ENCODE measurements at places on chromosomes 4 and X.

DNA sequence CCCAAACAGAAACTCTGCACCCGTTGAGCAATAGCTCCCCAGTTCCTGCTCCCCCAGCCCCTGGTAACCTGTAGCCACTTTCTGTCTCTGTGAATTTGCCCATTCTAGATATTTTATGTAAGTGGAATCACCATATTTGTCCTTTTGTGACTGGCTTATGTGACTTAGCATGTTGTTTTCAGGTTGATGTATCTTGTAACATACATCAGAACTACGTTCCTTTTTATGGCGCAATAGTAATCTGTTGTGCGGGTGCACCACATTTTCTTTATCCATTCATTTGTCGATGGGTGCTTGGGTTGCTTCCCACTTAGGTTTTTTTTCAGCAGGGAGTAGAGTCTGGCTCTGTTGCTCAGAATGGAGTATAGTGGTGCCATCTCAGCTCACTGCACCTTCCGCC is 6.6 kb upstream of the PDZD4 start:
- DNase-seq = no peak

GRCh38 chrX:12930150-12930549 is 23.7 kb downstream of the TLR8 start:
- DNase-seq = no peak

- no peak for DNase-seq
These were observed 628.4 kb downstream of the SPRY1 start for GRCh38 chr4:124025000-124025399.

GRCh38 chr4:123849495-123849894 is 452.9 kb downstream of the SPRY1 start:
- DNase-seq = no peak

DNA sequence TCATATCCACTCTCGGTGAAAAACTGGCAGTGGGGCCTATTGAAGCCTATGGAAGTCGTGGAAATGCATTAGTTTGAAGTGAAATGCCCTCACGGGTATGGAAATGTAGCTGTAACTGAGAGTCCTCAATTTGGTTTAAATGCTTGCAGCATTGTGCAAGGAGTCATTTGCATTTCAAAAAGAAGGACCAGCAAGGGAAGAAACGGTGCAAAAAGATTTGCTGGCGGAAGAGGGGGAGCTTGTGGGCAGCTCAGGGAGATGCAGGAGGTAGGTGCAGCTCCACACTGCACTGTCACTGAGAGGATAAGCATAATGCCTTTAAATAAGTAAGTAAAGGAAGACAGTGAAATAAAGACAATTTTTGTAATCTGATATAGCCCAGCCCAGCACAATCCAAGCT is 400.4 kb upstream of the DIPK2B start:
- DNase-seq = no peak

GRCh38 chrX:78759081-78759480 is 11.6 kb downstream of the LPAR4 start:
- DNase-seq = no peak

DNA sequence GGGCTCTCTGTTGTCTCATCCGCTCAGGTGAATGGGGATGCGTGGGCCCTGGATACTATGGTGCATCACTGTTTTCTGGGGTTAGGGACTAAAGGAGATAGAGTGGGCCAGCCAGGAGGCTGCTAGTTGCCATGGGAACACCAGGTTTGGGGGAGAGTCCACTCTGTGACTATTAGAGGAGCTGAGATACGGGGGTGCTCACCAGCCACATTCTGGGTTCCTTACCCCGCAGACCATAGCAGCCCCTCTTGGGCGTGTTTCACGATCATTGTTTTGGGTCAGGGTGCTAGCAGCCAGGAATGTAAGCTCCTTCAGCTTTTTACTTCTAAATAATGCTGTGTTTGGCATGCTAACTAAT is 4.6 kb downstream of the EFNB1 start:
- no peak for DNase-seq

GRCh38 chr4:82988323-82988832 is 22.2 kb downstream of the LIN54 start:
- peak; percentile 57 for DNase-seq

DNA sequence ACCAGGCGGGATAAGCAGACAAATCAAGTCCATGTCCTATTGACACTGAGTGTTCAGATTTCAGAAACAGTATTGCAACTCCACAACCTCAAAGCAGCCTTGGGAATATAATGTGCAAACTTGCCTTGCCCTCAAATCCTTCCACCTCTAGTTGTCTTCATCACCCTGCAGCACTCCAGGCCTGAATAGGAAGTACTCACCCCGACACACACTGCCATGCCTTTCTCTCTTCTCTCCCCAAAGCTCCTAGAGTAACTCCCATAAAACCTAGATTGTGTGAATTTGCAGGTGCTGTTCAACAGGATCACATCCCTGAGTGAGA is 19.6 kb downstream of the ACSL1 start:
- DNase-seq = no peak

DNA sequence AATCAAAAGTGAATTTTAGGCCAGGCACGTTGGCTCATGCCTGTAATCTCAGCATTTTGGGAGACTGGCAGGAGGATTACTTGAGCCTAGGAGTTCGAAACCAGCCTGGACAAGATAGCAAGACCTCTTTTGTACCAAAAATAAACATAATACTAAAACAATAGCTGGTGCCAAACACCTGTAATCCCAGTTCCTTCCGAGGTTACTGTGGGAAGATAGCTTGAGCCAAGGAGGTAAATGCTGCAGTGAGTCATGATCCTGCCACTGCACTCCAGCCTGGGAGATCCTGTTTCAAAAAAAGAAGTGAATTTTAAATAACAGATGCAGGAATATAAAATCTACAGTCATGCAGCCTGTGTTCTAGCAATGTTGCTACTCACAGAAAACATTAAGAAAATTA is 488.3 kb downstream of the PPARGC1A start:
- DNase-seq = no peak

DNA sequence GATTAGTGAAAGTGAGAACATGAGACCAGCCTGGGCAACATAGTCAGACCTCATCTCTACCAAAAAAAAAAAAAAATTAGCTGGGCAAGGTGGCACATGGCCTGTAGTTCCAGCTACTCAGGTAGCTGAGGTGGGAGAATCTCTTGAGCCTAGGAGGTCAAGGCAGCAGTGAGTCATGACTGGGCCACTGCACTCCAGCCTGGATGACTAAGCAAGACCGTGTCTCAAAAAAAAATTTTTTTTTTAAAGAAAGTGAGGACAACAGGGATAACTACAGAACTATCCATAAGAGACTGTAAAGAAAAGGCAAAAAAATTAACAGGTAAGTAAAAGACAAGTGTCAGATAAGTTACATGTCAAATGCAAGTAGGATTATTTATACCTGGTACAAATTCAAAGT is 13.5 kb upstream of the SPP1 start:
- DNase-seq = no peak

DNA sequence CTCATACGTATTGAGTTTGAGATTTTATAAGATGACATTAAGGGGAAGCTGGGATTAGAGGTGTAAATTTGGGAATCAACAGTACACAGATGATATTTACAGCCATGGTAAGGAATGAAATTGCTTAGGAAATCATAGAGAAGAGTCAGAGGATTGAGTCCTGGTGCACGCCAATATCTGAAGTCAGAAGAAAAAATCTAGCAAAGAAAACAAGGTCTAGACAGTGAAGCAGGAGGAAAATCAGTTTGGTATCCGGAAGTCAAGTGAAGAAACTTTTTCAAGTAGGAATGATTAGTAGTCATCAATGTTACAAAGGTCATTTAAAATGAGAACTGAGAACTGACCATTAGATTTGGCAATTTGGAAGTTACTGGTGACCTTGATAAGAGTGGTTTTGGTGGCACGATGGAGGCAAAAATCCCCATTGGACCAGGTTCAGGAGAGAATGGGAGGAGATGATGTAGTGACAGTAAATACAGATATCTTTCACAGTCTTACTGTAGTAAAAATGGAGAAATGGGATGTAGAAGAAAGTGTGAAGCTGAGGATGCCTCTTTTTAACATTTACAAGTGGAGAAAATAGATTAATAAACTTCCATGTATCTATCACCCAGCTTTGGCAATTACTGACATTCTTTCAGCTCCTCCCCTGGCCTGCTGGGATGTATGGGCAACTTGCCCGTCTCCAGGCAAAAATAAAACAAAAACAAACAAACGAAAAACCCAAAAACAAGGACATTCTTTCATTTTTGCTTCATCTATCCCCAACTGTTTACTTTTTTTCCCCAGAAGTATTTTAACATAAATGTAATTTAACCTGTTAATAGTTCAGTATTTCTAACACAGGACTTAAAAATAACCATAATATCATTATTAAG is 11.4 kb upstream of the GPR34 start:
- peak; percentile 14 for DNase-seq

GRCh38 chr4:26410385-26411293 is 79.6 kb downstream of the CCKAR start:
- DNase-seq = peak; percentile 35

GRCh38 chr4:124708517-124709300 is 3.8 kb downstream of the ANKRD50 start:
- no peak for DNase-seq

- DNase-seq = no peak
These were observed 80.7 kb upstream of the PSAPL1 start for GRCh38 chr4:7515390-7515902.

GRCh38 chr4:61953386-61953785 is 753.3 kb downstream of the ADGRL3 start:
- no peak for DNase-seq

- DNase-seq = no peak
These were observed 272.8 kb upstream of the TENM3 start for GRCh38 chr4:181970366-181970765.

DNA sequence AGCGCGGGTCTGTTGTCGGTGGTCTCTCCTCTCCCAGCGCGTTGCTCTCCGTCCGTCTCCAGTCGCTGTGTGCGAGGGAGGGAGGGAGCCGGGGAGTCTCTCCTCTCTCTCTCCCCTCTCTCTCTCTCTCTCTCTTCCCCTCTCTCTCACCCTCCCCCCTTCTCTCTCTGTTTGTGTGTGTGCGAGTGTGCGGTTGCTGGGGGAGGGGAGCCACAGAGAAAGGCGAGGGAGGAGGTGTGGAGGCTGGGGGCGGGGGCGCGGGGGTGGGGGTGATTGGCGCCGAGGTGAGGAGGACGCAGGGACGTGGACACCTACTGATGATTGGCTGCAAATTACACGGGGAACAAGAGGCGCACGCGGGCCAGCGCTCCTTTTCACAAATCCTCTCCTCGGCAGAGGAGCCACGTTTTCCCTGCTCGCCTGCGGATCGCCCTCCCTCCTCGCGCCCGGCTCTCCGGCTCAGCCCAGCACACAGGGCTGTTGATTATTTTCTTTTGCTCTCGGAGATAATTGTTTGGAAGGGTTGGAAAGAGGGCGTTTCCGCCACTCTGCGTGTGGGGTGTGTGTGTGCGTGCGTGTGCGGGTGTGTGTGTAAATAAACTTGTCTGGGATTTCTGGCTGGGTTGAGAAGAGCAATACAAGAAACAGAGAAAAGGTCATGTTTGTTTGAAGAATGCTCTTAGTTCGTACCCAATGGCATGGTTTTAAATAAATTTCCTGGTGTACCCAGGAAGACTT is at the start of gene CXXC4:
Gene CXXC4, minus strand, starts transcription at position 73 of the 738 bp plus-strand sequence. CDS start 3,092 bp downstream, outside the sequence.
- DNase-seq = peak; percentile 65

GRCh38 chrX:153933748-153934147 is 1.1 kb downstream of the NAA10 start:
- peak; percentile 27 for DNase-seq

- no peak for DNase-seq
These were observed 545.0 kb downstream of the GBA3 start for GRCh38 chr4:23237771-23238170.

GRCh38 chr4:48968814-48969213 is 17.3 kb upstream of the CWH43 start:
- DNase-seq = peak; percentile 25

- DNase-seq = no peak
These were observed 24.7 kb downstream of the TLR10 start for GRCh38 chr4:38757945-38758600.

DNA sequence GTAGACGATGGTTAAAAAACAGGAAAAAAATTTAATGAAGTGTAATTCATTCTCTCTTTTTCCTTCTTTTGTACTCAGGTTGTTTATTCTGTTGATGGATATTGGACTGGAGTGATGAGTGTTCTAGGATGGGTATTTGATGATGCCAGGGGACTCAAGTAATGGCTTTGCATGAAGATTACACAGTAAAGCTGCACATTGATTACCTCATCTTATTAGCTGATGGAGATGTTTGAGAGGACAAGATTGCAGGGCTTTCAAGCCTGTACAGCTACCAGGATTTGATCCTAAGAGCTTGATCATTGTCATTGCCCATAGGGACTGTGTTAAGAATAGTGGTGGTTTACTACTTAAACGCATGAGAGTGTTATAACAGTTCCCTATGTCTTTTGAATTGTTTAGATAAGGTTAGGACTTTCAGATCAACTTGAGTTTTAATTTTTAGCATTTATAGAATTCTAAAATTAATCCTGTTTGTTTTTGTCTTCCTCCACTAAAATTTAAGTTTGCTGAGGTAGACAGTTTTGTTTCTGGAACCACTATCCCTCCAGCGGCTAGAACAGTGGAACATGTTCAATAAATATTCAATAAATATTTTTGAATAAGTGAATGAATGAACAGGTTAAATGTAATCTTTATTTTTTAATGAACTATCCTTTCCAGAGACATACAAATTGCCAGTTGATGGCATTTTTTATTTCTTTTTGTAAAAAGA is 58.2 kb downstream of the GAB1 start:
- no peak for DNase-seq

GRCh38 chr4:155353923-155354540 is 22.7 kb downstream of the MAP9 start:
- peak; percentile 43 for DNase-seq

DNA sequence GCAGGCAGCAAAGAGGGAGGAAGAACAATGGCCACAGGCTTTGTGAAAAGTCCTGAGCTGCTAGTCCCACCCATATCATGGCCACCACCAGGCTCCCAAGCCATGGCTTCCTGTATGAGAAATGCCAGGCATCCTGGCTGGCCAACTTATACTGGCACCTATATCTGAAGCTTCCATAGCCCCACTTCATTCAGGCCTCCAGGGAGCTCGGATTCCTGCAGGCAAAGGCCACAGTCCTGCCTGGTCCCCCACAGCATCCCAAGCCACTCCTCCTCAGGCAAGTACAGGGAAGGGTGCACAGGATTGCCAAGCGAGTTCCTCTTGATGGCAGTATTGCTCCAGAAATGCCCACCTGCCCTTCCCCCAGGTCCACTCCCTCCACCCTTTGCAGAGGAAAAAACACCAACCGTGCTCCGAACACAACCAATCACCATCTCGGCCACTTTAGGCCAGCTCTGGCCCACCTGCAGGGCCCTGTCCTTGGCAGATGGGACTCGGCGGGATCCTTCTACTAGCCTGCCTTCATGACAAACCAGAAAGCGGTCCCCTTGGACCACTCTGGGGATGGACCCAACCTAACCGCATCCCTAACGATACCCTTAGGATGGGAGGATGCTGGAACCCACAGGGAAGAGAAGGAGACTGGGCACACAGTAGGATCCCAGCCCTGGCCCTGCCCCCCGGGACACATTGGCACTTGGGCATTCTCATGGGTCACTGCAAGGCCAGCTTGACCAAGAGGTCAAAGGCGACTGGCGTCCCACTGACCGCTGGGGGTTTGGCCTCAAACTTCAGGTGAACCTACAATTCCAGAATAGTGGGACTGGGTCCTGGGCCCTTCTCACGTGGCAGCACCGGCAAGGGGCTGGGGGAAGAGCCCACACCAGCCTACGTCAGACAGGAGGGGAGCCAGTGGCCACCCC is 220.4 kb upstream of the AGTR2 start:
- no peak for DNase-seq
